NB4 (cell line): ENCODE measurements at places on chromosomes 6 and 20.

DNA sequence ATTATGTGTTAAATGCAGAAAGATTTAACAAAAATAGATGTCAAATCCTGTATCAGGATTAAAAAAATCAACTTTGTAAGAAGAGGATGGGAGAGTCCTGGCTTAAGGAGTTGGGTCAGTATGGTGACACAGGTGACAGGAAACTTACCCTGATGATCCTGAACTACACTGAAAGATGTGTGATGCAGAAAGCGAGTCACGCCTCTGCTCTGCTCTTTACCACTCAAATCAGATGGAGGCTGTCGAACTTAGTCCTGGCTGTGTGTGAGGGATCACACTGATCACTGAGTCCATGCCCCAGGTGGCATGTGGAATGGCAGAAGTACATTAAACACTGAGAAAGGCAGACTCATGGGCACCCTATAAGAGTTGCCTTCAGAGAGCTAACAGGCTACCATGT is 92.9 kb downstream of the GJA10 start:
- DNase-seq, result no peak

DNA sequence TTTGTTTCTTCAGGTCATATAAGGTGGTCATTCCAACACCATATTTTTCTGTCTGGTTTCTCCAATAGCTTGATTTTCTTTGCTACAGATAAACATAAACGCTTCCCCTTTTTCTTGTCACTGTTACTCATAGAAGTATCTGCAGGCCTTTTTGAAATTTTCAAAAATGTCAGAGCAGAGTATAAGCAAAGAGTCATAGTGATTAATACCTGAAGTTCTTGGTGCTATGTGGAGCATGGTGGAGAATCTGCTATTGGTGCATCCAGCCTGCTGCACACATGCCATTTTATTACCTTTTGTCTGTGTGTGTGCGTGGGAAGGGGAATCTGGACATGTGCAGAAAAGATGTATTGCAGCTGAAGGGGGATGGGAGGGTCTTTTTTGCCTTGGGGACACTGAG is 19.7 kb downstream of the STX11 start:
- DNase-seq, result no peak

DNA sequence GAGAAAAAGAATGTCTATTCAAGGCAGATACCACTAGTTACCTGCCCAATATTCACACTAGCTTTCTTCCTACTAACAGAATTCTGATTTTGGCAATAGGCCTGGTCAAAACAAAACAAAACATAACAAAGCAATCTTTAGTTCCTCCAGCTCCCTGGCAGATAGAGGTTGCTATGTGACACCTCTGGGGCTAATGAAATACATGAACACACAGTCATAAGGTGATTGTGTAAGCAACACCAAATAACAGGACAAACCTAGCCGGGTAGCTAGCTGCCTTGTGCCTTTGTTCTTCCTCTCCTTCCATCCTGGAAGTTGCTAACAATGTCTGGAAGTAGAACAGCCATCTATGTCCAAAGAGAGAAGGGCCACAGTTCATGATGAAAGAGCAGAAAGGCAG is 6.0 kb upstream of the HMGN3 start:
- no peak for DNase-seq

DNA sequence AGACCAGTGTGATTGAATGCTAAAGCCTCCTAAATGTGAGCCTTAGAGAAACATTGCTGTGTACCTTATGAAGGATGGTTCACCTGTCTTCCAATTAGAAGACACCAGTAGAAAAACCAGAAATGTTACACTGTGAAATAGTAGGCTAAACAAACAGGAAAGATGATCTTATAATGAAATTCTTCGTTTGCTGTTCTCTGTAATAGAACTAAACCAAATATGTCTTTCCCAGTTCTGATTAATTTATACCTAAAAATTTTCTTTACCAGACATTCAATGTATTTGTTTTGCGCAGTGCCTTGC is 114.8 kb downstream of the RTN4IP1 start:
- DNase-seq, result no peak

GRCh38 chr20:43472671-43473380 is 15.1 kb downstream of the SRSF6 start:
- no peak for DNase-seq

GRCh38 chr20:46974669-46975434 is 80.2 kb downstream of the EYA2 start:
- no peak for DNase-seq

- DNase-seq, result no peak
These were observed 2.5 kb downstream of the NECAB3 start for GRCh38 chr20:33671573-33672288.

DNA sequence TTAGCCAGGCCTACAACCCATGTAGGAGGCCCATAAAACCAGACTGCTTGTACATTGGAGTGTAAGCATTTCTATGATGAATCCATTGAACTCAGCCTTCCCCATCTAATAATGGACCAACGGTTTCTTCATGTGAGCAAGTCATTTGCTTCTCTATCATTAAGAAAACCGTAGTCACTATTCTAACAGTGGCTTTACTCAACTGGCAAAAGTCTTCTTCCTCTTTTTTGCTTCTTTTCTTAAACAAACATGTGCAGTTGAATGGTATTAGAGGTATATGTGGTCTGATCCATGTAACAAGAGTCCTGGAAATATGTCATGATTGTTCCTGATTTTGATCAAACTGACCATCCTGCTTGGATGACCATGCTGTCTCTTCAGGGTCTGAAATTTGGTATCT is 132.4 kb upstream of the STXBP5 start:
- peak; percentile 44 for DNase-seq

- DNase-seq, result no peak
These were observed 26.1 kb downstream of the MAN1A1 start for GRCh38 chr6:119323478-119323877.

DNA sequence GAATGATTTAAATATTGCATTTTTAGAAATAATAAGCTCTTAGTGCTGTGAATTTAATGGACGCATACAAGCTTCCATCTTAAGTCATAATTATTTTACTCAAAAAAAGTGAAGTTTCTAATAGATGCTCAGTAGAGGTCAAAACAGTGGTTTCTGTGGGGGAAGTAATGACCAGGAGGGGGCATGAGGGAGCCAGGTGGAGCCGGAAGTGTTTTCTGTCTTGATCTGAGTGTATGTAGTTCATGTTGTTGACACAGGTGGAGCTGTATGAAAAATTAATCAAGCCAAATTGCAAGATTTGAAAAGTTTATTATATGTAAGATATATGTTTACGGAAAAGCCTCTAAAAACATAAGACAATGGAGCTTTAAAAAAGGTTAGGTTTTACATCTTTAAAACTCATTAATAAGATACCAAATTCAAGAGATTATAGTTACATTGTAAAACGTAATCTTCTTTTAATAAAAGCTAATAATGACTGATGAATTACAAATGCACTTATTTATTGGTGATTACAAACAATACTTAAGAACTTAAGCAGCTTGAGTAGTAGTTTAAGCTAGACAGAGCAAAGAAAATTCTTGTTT is 68.0 kb downstream of the PLAGL1 start:
- peak; percentile 69 for DNase-seq

DNA sequence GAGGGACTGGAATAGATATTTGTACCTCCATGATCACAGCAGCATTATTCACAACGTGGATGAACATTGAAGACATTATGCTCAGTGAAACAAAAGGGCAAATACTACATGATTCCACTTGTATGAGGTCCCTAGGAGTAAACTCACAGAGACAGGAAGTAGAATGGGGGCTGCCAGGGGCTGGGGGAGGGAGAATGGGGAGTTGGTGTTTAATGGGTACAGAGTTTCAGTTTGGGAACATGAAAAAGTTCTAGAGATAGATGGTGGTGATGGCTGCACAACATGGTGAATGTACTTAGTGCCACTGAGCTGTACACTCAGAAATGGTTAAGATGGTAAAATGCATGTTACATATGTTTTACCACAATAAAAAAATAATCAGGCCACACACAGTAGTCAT is 164.3 kb upstream of the RREB1 start:
- DNase-seq, result peak; percentile 86

- DNase-seq, result no peak
These were observed 82.1 kb downstream of the BFSP1 start for GRCh38 chr20:17449031-17449430.

DNA sequence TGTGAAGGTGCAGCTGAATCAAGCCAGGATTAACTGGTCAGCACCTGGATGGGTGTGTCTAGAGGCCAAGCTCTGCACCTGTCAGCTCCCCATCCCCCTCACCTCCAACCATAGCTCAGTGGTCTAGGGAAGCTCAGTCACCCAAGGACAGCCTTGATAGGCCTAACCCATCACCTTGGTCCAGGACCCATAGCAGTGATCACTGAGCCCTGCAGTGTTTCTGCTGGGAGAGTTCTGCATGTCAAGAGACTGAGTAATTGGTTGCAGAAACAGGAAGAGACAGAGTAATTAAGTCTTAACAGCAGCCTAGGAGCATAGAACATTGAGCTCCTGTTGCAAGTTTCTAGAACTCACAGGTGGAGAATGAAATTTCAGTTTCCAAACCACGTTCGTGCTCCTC is 18.7 kb upstream of the RALGAPB start:
- no peak for DNase-seq

GRCh38 chr6:132830334-132830751 is 16.0 kb downstream of the RPS12 start:
- DNase-seq, result peak; percentile 24

DNA sequence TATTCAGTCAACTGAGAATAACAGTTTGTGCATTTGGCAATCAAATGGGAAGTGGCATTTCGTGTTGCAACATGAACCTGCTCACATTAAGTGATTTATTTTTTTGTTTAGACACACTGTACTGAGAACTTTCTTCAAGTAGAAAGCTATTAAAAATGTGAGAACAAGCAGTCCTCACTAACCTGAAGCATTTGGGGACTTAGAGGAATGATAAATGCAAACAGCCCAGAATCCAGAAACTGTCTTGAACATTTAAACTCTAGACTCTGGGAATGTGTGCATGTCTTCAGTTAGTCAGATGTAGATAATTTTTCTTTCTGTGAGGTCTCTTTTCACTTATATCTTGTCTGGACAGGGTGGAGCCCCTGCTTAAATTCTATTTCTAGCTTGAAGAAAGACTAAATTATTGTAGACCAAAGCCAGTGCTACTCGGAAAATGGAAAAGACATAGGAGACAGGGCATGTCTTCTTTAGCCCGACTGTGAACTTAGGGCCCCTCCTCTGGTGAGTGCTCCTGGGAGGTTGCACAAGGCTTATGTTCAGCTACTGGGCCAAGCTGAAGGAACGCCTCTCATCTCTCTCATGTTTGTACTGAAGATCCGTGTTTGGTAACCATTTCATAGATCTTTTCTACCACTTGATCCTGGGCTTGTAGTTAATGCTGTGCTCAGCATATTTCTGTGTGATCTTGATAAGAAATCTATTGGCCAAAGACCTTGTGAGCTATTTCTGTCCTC is 70.1 kb downstream of the SLX4IP start:
- peak; percentile 96 for DNase-seq

DNA sequence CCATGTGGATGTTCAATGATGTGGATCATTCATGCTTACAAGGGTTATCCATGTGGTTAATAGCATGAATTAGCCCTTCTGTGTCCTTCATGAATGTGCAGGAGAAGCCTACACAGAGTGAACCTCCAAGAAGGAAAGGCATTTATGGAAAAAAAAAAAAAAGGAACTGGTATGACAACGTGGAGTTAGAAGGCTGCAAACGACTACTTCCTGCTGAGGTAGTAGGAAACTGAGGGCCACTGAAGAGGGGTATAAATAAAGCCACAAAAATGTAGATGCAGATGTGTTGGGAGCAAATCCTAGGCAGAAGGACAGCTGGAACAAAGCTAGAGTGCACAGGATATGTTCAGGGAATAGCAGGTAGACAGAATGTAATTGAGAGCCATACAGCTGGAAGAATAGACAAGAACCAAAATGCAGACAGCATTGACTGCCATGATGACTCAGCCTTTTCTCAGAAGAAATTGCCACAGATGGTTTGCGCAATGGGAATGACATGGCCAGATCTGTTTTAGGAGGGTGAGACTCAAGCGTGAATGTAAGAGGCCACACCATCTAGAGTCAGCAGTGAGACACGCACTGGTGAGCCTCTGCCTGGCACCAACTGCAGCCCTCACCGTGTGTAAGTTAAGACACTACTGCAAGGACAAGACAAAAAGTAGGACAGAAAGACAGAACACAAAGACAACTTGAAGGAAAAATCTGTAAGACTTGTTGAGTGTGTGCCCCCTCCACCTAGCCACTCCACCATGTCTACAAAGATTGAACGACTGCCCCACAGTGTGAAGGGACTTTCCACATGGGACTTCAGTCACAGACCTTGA is 79.8 kb downstream of the KIF13A start:
- DNase-seq, result peak; percentile 99

DNA sequence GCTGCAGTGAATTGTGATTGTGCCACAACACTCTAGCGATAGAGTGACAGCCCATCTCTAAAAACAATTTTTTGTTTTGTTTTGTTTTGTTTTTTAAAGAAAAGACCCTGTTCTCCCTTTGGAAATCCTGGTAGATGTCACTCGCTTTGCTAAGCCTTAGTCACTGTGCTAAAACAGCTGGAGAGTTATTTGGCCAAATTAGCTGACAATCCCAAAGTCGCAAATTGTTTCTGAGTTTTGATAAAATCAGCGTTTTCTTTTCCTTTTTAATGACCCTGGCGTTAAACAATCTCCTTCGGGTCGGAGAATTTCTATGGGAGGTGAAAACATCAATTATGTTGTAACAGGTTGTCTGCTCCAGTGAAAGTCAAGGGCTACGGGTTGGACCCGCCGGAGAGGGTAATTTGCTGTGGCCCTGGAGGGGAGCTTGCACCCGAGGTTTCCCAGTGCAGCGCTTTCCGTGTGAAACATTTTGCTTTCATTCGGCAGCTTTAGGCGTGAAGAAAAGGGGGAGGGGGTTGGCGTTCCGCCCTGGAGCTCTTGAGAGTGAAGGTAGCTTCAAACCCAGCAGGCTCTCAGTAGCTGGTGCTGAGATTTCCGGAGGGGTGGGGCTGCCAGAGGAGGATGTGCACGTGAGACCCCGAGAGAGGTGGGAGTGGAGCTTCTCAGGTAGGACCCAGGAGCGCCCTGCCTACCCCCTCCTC is 296.6 kb downstream of the PHACTR1 start:
- DNase-seq, result no peak

- no peak for DNase-seq
These were observed 55.7 kb downstream of the SESN1 start for GRCh38 chr6:109038837-109039398.

- peak; percentile 87 for DNase-seq
These were observed 29.8 kb downstream of the PSMB9 start for GRCh38 chr6:32883789-32884188.

DNA sequence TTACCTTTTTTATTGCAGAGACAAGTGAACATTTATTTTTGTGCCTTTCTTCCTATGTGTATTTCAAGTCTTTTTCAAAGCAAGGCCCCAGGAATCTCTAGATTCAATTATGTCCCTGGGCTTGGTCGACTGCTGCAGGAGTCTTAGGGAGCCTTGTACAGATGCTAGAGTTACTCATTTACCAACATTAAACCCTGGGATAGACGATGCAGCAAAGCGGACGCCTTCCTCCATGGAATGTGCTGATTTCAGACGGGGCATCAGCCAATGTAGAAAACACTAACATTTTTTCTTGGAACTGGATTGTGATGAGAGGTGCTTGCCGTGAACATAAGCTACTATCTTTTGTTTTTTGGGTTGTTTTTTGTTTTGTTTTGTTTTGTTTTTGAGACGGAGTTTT is 55.9 kb downstream of the CD164 start:
- DNase-seq, result no peak
